ENCODE measurements at places on chromosomes 13 and 19. TPM values are rescaled to one million over a fixed set of nuclear protein-coding genes. Genes with fewer than 3 reads are reported as not detected.

The CYP4F8 gene
- polyA plus RNA-seq: not detected

GRCh38 chr19:49129238-49129583 lies 9.9 kb downstream of the PPFIA3 start:
- DNase-seq: no peak

DNA sequence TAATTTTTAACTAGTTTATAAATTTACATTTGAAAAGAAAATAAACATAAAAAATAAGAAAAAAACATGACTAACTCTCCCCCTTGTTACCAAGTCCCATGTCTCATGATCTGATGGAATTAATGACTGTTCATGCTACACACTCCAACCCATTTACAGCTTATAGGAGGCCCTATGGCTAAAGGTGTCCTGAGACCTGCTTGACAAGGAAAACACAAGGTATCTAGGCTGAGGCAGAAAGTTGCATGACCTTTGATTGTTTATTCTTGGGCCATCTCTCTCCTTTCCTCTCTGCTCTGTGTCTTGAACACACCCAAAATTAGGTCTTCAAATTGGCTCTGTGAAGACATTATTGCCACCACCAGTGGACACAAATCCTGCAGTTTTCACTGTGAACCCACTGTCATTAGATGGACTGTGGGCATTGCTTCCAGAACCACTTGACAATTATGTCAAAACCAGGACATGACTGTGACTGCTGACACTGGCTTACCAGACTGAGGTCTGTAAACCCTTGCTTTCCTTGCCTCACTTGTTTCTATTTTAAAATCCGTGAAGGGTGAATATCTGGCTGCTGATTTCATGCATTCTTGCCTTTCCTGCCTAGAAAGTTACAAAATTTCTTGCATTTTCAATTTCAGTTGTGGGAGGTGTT lies 386.5 kb upstream of the SPRY2 start:
- DNase-seq: no peak

The URAD gene
- not detected for polyA plus RNA-seq

DNA sequence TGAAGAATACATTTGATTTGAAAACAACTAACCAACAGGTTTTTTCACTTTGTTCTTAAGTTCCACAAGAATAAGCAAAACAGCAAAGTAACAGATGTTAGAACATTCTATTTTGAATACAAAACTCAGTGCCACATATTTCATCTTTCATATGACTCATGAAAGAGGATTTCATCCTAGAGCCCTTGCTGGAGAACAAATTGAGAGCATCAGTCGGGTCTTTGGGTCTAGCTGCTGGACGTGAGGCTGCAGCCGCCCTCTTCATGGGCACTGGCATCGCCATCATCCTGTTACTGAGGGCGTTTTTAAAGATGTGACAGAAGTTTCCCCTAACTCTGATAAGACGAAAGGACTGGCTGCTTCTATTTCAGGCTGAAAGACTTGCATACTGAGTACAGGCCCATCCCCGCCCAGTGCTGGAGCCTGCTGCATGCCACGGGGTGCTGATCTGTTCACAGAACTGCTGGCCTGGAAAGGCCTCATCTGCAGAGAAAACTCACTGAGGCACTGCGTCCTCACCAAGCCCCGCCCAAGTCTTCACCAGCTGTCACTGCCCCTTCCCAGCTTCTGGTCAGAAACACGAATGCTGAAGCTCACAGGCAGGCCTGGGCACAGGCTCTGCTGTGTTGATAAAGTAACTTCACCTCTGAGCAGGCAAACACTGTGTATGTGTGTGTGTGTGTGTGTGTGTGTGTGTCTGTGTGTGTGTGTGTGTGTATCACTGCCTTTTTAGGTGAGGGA lies 101.4 kb downstream of the TUBGCP3 start:
- no peak for DNase-seq

The ERICH4 gene
- polyA plus RNA-seq: 0.19 TPM

The MTUS2 gene
- 22.7 TPM for polyA plus RNA-seq

- DNase-seq: no peak
These were observed 6.8 kb downstream of the CELF5 start for GRCh38 chr19:3231288-3231687.

- no peak for DNase-seq
These were observed 681 bp upstream of the ZNF606 start for GRCh38 chr19:58003174-58003828.

- DNase-seq: no peak
These were observed 660 bp downstream of the CIC start for GRCh38 chr19:42269478-42270345.

DNA sequence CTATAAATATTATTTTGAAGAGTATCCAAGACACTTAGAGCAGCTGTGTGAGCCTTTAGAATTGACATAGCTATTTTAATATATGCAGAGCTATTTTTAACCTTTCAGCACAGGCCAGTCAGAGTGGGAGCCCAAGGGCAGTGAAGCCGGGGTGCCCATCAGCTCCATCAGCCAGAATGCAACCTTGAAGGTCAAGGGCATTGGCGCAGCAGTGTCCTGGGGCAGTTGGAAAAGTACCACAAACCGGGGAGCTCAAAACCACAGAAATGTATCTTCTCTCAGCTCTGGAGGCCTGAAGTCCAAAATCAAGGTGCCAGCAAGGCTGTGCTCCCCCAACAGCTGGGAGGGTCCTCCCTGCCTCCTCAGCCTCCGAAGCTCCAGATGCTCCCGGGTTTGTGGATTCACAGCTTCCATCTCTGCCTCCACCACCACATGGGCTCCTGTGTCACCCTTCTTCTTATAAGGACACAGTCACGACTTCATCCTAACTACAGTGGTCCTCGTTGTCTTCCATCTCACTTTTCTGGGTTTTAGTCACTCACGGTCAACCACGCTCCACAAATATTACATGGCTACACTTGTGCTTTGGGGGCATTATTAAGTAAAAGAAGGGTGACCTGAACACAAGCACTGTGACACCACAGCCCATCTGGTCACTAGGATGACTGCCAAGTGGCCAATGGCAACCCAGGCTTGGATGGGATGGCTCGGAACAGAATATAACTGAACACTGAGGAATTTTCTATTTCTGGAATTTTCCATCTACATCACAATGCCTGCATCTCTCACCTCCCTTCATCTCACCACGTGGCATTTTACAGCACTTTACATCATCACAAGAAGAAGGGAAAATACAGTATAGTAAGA lies 15.9 kb upstream of the GAS6 start:
- no peak for DNase-seq

GRCh38 chr13:25329706-25330105 lies 28.3 kb downstream of the NUP58 start:
- no peak for DNase-seq

GRCh38 chr13:53788286-53788685 lies 759.7 kb downstream of the OLFM4 start:
- DNase-seq: no peak

GRCh38 chr13:105278943-105279381 lies 1256.5 kb downstream of the EFNB2 start:
- DNase-seq: no peak

The ZNF738 gene
- polyA plus RNA-seq: 19.4 TPM

The IGSF23 gene
- polyA plus RNA-seq: not detected

DNA sequence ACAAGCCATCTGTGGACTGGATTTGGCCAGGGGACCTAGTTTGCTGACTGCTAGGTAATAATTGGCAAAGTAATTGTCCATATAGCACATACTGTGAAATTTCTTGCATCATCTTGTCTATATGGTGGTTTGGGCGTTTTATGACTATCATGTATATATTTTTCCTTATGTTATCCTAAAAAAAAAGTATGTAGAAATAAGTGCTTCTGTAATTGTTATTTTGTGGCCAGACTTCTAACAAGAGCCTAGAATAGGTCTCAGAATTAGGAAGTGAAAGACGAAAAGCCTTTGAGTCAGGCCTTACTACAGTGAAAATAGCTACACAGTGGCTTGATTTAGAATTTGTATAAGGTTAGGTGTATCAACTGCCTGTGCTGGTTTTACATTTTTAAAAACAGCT lies 4.2 kb downstream of the FNDC3A start:
- DNase-seq: no peak

- DNase-seq: no peak
These were observed 671.0 kb downstream of the SLITRK1 start for GRCh38 chr13:83211301-83211700.

The ATP4B gene
- 0.09 TPM for polyA plus RNA-seq

The ZNF765 gene
- polyA plus RNA-seq: 10.4 TPM

- DNase-seq: no peak
These were observed 21.6 kb upstream of the SPACA7 start for GRCh38 chr13:112354330-112355273.

DNA sequence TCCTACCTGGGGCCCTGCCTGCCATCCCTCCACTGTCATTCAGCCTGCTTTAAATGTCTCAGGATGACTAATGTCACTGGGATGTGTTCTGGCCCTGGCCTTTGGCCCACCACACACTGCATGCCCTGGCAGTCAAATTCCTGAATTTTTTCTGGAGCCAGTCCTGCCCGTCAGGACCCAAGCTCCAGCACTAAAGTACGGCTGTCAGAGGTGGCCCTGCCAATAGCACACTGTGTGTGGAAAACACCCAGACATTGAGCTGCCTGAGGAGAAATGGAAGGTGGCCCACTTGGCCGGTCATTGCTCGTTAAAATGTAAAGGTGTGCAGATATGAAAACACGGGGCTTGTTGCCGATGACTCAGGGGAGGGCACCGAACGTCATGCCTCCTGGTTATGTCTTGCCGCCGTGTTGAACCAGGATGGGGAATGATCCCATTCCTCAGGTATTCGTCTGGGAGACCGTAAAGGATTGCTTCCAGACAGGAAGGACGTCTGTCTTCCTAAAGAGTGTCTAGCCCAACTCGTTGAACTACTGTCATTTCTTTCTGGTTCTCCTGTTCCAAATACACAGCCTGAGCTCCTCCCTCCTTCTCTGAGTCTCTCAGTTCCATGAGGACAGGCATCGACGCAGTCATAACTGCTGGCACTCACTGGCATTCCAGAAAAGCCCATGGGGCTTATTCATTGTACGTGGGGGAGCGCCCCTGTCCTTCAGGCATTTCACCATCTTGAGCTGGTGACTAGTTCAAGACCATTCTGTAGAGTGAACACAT lies 40.6 kb downstream of the COL4A2 start:
- DNase-seq: no peak

DNA sequence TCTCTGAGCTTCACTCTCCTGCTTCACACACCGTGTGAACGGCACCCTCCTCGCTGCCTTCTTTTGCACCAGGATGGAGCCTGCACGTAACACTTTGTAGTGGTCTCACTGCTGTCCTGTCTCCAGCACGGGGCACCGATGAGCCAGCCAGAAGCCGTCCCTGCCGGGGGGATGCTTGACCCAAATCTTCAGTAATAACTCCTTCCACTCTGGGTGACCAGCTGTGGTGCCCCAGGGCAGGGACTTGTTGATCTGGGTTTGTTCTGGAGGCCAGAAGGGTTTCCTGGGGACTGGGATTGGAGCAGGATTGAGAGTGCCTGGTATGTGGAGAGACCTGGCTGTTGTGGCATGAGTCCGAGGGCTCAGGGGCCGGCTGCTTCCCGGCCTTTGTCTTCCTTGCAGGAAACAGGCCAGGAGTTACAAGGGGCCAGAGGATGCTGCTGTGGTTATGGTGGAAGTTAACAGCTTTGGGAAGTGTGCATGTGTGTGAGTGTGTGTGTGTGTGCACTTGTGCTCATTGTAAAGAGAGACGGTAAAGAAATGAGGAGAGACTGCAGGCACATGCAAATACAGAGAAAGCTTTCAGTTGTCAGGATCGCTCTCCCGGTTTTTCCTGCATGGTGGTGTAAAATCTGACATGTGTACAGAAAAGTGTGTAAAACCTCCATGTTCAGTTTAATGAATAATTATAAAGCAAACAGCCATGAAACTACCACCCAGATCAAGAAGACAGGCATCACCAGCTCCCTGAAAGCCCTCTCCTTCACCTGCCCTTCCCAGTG lies 18.9 kb downstream of the PAK4 start:
- DNase-seq: no peak

- no peak for DNase-seq
These were observed 1307.9 kb downstream of the UQCRFS1 start for GRCh38 chr19:27905074-27905473.

GRCh38 chr19:12872255-12872654 lies 9.0 kb downstream of the DNASE2 start:
- no peak for DNase-seq

GRCh38 chr19:20912973-20913372 lies 10.1 kb upstream of the ZNF85 start:
- no peak for DNase-seq

The ZNF677 gene
- polyA plus RNA-seq: 26.4 TPM

DNA sequence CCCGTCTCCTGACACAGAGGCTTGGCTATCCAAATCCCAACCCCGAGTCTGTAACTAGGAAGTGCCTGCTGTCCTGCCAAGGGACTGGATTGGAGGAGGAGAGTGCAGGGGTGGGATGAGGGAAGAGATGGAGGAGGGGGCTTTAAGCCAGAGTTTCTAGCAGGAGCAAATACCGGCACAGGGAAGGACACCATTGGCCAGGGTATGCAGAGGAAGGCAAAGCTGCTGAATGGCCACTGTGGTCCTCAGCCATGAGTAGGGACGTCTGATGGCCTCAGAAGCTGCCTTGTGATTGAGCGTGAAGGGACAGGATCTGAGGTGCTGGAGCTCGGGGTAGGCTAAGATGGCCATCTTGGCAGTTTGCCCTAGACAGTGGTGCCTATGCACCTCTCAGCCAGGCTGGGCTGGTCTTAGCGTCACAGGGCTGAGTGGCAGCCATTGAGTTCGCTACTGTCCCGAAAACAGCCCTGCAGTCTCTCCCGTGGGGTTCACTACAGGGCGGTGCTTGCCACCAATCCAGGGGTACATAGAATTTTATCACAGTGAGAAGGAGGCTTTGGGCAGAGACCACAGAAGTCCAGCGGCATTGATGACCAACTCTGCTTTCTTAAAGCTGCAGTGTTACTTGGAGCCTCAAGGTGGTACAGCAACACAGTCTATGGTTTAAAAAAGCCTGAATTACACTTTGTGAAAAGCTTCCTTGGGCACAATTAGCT lies 61.8 kb downstream of the AKAP11 start:
- no peak for DNase-seq

DNA sequence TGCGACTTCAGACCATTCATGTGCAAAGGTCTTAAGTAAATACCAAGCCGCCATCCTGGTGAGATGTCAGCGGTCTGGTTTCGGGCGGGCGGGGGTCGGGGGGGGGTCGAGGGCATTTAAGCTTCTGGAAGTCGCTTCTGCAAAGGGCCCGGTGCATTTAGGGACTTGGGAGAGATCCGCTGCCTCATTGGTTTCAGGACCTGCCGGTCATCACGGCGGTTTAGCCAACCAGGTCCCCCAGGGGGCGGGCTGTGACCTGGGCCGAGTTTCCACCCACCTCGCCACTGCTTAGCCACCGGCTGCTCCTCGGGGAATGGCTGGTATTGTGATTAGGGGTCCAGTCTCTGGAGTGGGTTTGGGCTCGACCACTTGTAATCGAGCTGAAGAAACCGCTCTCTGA lies 7.8 kb downstream of the ANKLE1 start:
- no peak for DNase-seq

- no peak for DNase-seq
These were observed 14.5 kb downstream of the FFAR2 start for GRCh38 chr19:35462476-35462953.

- DNase-seq: no peak
These were observed 117.6 kb downstream of the GPC6 start for GRCh38 chr13:93344048-93344705.

Data from forelimb muscle (tissue), 1 donor.